ENCODE measurements at places on chromosomes 6 and 20.

DNA sequence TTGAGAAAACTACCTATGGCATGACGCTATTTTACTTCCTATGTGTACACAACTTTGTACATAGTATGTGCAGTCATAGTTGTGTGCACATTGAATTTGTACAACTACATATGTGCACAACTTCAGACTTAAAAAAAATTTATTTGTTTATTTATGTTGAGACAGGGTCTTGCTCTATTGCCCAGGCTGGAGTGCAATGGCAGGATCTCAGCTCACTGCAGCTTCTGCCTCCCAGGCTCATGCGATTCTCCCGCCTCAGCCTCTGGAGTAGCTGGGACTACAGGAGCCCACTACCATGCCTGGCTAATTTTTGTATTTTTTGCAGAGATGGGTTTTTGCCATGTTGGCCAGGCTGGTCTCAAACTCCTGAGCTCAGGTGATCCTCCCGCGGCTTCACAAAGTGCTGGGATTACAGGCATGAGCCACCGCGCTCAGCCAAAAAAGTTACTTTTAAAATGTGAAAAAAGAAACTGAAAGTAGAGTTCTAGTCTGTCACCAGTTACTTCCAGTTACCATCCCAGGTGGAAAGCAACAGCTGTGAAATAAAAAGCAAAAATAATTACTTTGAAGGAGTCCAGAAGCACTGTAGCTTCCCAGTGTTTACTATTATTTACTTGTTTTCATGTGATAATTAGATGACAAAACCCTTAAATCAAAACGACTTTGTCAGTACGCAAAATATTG lies 1.7 kb upstream of the ZKSCAN8 start:
- no peak for DNase-seq

GRCh38 chr6:15016813-15017212 lies 229.1 kb upstream of the JARID2 start:
- DNase-seq, result no peak

GRCh38 chr6:3453413-3454272 lies 3.2 kb downstream of the SLC22A23 start:
- DNase-seq, result no peak

DNA sequence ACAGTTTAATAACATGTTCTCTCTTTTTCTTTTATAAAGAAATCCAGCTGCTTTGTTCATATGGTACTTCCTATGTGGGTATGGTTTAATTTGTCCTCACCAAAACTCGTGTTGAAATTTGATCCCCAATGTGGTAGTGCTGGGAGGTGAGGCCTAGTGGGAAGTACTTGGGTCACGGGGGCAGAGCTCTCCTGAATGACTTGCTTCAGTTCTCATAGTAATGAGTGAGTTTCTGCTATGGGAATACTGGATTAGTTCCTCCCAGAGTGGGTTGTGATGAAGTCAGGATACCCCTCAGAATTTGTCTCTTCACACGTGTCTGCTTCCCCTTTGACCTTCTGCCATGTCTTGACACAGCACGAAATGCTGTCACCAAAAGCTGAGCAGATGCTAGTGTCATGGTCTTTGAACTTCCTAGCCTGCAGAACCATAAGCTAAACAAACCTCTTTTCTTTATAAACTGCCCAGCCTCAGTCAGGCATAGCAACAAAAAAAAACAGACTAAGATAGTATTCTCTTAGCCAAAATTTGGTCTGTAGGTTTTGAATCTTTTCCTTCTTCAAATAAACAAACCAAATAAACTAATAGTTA lies 87.8 kb upstream of the HS3ST5 start:
- no peak for DNase-seq

DNA sequence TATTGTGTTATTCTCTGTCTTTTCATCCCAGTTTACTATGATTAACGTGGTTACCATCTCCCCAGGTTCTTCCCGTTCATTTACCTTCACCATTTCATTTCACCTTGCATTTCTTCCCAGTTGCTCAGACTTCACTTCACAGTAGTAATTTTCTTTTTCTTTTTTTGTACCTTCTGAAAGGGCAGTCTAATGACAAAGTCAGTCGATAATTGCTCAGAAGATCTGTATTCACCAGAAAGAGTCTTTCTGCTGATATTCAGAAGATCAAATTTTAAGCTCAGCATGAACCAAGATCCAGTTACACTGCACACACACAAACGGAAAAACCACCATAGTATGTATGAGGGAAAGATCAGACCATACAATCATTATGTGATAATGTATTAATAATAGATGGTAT lies 265.5 kb downstream of the ADGB start:
- DNase-seq, result no peak

- DNase-seq, result no peak
Observed at GRCh38 chr6:168686831-168687730, 246.1 kb downstream of the SMOC2 start.

DNA sequence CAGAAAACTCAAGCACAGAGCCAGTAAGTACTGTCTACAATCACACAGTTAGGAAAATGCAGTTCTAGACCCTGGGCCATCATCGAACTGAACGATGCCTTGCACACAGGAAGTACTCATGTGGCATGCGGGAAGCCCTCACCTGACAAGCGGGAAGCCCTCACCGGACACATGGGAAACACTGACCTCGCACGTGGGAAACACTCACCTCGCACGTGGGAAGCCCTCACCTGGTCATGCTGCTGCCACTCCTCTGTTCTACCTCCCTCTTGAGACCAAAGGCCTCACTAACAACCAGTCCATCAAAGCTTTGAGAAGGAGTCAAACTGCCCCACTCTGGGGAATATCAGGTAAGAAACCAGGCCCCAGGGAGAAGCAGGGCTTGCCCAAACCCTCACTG lies 105.6 kb upstream of the PTPRT start:
- DNase-seq, result no peak

DNA sequence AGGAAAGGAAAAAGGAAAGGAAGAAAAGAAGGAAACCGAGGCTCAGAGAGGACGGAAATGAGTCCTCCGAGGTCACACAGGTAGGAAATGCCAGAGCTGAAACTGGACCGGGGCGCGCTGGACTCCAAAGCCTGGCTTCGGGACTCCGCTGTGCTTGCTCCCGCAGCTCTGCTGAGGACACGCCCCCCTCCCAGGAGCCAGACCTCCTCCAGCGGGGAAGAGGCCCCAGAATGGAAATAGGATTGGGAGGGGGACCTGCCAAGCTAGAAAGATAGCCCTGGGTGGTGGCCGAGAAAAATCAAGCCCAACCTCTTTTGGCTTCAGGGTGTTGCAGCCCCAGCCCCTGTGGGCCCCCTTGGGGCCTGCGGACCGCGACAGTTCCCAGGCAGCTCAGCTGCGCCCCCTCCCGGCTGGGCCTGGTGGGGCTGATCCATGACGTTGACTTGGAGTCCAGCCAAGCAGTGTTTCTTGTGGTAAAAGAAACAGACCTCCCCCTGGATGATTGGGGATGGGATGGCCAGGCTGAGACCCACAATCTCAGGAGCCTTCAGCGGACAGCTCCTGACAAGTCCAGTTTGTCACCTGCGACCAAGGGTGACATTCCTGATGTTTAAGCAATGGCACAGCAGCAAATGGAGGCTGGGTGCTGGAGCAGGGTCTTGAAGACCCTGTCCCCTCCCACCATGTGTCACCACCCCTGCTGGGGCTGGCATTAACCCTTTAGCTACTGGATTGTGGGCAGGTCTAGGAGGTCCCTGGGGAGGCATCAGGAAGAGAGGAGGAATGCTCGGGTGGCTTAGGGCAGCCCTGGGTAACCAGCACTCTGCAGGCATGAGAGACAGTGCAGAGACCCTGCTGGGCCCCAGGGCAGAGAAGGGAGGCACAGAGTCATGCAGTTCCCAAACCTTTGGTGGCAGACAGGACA lies 55.4 kb downstream of the RIPOR3 start:
- no peak for DNase-seq

DNA sequence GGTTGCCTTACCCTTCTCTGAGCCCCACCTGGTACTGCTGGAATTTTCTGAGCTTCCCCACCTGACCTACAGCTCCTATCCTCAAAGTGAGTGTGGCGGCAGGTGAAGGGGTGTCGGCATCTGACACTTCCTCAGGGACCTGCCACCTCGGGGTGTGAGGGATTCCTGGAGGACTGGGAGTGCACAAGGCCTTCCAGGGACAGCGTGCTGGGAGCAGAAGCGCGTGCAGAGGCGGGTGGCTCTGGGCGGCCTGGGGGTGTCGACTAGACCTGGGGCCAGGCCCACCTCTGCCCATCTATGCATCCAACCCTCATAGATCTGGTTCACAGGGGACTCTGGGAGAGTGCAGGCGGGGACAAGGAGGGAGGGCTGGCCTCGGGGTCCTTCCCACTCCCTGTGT lies 7.8 kb downstream of the DLGAP4 start:
- DNase-seq, result no peak

GRCh38 chr20:33025318-33025876 lies 6.1 kb upstream of the BPIFB6 start:
- no peak for DNase-seq

DNA sequence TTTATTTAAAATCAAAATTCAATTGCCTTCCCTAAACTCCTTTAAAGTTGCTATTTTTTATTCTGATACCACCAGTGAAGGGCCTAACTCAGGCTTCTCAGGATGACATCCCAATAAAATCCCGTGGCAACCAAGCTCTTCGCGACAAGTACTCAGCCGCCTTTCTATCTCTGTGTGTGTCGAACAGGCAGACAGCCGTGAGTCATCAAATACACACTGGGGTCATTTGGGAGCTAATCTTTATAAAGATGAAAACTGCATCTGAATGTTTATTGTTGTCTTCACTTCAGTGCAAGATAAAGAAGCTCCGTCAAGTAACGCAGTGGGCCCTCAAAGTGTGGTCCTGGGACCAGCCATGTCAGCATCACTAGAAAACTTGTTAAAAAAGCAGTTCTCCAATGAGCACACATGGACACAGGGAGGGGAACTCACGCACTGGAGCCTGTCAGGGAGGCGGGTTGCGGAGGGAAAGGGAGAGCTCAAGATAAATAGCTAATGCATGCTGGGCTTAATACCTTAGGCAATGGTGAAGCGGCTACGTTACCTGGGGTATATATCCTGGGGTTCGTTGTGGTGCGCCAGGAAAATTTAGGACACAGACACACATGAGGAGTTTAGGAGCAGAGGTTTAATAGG lies 119.3 kb downstream of the RNF144B start:
- DNase-seq, result no peak

- DNase-seq, result no peak
Observed at GRCh38 chr6:148915810-148916209, 169.0 kb downstream of the UST start.

- no peak for DNase-seq
Observed at GRCh38 chr20:16368645-16369292, 204.5 kb downstream of the KIF16B start.

DNA sequence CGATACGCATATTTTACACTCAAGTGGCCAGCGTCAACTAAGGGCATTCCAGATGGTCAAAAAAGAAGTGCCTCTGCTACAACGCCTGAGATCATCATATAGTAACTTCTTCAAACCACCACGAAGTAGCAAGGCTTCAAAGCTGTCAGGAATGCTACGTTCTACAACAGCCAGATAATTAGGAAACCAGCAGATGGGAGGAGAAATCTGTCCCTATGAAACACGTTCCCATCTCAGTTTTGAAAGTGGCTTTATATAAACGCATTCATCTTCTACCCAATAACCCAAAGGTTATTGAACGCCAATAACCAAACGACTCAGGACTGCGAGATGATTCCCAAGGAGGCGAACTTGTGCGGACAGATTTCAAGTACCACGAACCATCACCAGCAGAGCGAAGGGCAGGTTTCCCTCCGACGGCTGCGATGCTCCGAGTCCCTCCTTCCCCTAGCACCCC lies 1.2 kb downstream of the ABHD12 start:
- no peak for DNase-seq

- no peak for DNase-seq
Observed at GRCh38 chr6:1130709-1131108, 181.2 kb upstream of the FOXQ1 start.

- DNase-seq, result no peak
Observed at GRCh38 chr6:133240511-133241085, 559 bp upstream of the EYA4 start.

- DNase-seq, result no peak
Observed at GRCh38 chr6:52407467-52407866, 12.7 kb upstream of the EFHC1 start.

GRCh38 chr20:23267909-23268308 lies 82.7 kb upstream of the NXT1 start:
- no peak for DNase-seq
